Amygdala (tissue), 56 donors: ENCODE measurements at places on chromosomes 11 and 22.

- peak; percentile 9 for DNase-seq
These were observed 1.2 kb downstream of the SLC37A4 start for GRCh38 chr11:119029340-119030028.

DNA sequence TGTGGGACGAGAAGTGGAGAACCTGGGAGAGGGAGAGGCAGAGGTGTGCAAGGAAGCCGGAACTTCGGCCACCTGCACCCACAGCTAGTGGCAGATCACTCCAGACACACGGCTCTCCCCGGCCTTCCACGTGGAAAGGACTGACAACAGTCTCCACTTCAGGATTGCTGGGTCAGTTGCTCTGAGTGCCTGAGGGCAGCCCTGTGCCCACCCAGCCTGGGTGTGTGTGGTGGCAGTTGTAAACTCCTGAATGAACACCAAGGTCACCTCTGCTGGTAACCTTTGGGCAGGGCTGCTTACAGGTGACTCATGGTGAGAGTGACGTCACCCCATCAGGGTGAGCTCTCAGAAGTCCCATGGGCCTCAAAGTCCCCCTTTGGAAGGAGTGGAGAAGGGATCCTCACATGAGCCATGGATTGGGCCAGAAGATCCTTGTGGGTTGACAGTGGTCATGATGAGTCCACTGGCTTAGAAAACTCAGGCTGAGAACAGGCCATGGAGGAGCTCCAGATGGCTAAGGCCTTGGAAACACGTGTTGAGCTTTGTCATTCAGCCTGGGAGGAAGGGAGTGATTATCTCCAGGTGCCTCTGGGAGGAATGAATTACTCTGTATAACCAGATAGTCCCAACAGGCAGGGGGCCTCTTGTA is 71.3 kb downstream of the BCR start:
- no peak for DNase-seq

DNA sequence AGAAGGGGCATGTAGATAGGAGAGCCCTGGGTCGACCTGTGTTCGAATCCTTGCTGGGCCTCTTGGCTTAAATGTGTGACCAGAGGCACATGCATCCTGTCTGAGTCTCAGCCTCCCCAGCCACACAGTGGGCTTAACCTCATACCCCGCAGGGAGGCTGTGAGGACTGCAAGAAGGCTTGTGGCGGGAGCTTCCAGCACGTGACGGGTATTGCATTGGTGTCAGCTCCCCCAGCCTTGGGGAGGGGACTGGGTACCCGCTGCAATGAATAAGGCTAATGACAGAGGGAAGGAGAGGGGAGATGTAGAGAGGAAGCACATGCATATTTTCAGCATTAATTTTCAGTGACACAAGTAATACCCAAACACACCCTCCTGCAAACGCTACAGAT is 8.1 kb downstream of the RASD2 start:
- no peak for DNase-seq

DNA sequence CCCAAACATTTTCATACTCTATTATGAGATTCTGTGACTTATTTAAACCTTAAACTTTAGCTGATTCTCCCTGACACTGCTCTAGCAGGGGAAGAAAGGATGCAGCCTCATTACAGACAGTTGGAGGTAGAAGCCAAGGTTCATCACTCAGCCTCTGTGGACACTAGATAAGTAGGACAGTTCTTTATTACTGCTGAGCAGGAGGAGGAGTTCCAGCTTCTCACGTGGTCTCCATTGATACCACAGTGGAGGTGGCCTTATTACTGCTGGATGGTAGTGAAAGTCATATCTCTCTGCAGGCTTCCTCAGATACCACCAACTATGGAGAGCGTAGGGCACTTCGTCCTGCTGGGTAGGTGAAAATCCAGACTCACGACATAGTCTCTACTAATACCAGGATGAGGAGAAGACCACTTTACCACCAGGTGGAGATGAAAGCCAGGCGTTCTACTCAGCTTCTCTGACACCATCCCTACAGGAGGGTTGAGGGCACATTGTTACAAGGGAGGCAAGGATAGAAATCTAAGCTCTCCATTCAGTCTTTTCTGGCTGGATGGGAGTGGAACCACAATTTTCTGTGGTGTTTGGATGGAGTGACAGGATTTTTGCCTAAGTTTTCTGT is 13.1 kb upstream of the ANGPTL5 start:
- DNase-seq: no peak

DNA sequence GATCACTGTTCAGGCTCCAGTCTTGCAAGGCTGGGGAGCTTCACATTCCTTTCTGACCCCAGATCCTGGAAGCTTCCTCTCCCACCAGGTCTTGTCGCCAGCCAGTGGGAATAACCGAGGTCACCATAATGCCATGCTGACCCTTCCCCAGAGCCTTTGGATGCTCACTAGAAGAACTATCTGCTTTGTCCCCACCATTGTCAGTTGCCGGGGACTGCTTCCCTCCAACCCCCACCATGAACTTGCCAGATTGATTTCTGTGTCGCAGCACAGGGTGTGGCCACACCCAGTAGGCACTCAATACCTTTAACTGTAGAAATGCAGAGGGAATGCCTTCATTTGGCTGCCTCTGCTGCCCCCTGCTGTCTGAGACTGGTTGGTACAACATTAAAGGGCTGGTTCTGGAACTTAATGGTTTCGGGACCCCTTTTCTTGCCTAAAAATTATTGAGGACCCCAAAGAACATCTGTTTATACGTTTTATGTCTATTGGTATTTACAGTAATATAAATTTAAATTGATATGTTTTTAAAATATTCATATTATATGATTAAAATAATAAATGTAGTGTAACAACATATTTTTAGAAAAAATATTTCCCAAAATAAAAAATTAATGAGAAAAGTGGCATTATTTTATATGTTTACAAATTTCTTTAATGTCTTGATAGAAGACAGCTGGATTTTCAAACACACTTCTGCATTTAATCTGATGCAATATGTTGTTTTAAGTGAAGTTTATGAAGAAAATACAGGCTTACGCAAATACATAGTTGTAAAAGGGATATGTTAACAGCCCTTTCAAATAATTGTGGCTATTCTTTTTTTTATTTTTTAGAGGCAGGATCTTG is 6.7 kb upstream of the GDPD5 start:
- no peak for DNase-seq

GRCh38 chr11:132042296-132042695 is 671.9 kb downstream of the NTM start:
- DNase-seq: no peak
